ENCODE measurements at places on chromosomes 7 and 10. TPM values are rescaled to one million over a fixed set of nuclear protein-coding genes. Genes with fewer than 3 reads are reported as not detected.

The HGF gene
- 0.82 TPM for total RNA-seq

The CTAGE4 gene
- total RNA-seq: not detected

The OPN1SW gene
- 1.1 TPM for total RNA-seq

The TMEM273 gene
- total RNA-seq: 68.0 TPM

The PLCE1 gene
- total RNA-seq: 0.16 TPM

The ELN gene
- total RNA-seq: 0.81 TPM

The COBL gene
- 0.32 TPM for total RNA-seq

The MAT1A gene
- not detected for total RNA-seq

The GRK5 gene
- total RNA-seq: 41.5 TPM

The ODAD2 gene
- total RNA-seq: 1.0 TPM

The CXCL12 gene
- 17.4 TPM for total RNA-seq

The UNCX gene
- not detected for total RNA-seq

The PDE6C gene
- total RNA-seq: not detected

The ASB15 gene
- not detected for total RNA-seq

The EGR2 gene
- under 0.01 TPM for total RNA-seq

The FZD8 gene
- 23.8 TPM for total RNA-seq

The KLLN gene
- 0.16 TPM for total RNA-seq

The WEE2 gene
- not detected for total RNA-seq

The SLC16A9 gene
- total RNA-seq: 0.16 TPM

The NEUROG3 gene
- total RNA-seq: not detected

The C10orf62 gene
- 0.06 TPM for total RNA-seq

The LIPF gene
- not detected for total RNA-seq

The DNAH11 gene
- total RNA-seq: 0.31 TPM

The ADARB2 gene
- not detected for total RNA-seq

The ECHDC3 gene
- 2.1 TPM for total RNA-seq

The CDK14 gene
- total RNA-seq: 4.3 TPM

The OR13A1 gene
- total RNA-seq: not detected

The CTAGE6 gene
- total RNA-seq: 0.32 TPM

The HOXA13 gene
- total RNA-seq: not detected

The NUTM2D gene
- total RNA-seq: 1.6 TPM

The ZNF239 gene
- 0.94 TPM for total RNA-seq

The AGR2 gene
- not detected for total RNA-seq

The AGMO gene
- 1.9 TPM for total RNA-seq

The AKR1C2 gene
- 0.97 TPM for total RNA-seq

The NPFFR1 gene
- not detected for total RNA-seq

The CAMK2B gene
- total RNA-seq: under 0.01 TPM

The ZWINT gene
- 54.9 TPM for total RNA-seq

The IDI2 gene
- total RNA-seq: not detected

The ITPRID1 gene
- total RNA-seq: not detected

The HKDC1 gene
- 0.16 TPM for total RNA-seq

The AZGP1 gene
- not detected for total RNA-seq
